ENCODE measurements at places on chromosomes 16 and 17.

DNA sequence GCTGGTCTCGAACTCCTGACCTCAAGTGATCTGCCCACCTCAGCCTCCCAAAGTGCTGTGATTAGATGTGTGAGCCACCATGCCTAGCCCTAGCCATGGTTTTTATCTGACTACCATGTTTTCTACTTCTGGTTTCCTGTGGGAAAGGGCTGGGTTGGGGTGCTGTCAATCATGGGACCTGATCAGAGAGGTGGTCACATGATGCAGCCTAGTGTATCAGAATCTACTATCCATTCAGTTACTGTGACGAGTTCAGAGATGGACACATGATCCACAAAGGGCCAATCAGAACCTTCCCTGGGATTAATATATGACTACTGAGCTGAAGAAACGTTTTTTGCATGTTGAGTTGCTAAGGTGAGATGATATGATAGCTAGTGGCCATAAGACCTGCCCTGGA, 59.1 kb downstream of the ABCC6 start:
- DNase-seq, result no peak

DNA sequence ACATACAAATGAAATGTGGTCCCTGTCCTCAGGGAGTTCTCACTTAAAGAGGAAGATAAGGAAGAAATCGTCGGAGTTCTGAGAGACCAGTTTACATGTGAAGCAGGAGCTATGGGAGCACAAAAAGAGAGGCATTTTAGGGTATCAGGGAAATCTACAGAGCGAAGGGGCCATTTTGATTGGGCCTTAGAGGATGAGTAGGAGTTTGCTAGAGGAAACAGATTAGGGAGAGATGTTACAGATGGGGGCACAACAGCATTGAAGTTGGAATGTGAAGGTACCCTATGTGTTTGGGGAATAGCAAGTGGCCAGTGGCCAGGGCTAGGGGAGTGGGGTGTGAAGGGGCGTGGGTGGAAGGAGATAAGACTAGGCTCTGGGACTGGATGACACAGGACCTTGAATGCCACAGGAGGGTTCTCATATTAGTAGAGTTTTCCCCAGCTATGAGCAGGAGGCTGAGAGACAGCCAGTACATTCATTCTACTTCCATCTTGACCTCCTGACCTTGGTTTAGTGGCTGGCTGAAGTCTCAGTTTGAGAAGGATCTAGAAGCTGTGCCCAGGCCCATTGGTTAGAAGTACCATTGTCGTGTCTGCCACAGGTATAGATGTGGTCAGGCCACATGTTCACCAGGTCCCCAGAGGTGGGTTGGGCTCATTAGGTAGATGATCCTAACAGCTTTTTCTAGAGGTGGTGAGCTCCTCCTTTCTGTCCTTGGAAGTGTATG, 34.8 kb downstream of the CPNE2 start:
- DNase-seq, result no peak

GRCh38 chr17:80259457-80260068, 1.1 kb upstream of the RNF213 start:
- no peak for DNase-seq

- no peak for DNase-seq
These were observed 86.4 kb downstream of the CBLN1 start for GRCh38 chr16:49195237-49195548.

DNA sequence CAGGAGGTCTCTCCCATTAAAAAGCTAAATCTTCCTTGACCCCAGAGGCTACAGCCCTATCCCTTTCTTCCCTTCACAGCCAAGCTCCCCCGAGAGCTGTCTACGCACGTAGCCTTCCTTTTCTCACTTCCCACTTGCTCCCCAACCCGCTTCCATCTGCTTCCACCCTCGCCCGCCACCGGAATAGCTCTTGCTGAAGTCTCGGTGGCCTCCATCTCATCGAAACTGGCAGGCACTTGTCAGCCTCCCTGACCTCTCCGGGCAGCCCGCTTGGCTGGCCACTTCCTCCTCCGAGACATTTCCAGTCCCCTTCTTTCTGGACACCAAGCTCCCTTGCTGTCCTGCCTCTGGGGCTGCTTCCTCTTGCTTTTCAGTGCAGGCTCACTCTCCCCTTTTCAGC, 10.7 kb upstream of the EPOP start:
- DNase-seq, result no peak

DNA sequence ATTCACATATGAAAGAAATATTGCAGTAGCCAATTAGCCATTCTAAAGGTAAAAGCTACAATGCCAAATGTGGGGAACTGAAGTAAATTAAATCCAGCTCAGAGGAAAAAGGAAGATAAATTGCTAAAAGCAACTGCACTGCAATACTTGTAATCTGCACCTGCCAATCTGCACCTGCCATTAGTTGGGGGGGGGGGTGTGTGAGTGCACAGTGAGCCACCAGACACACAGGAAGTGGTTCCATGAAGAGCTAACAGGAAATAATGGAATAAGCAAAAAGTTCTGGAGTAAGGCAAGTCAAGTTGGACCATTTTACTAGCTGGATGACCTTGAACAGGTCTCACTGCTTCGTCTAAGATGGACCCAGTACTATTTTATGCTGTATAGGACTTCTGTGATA, 191.8 kb downstream of the PARN start:
- DNase-seq, result no peak

DNA sequence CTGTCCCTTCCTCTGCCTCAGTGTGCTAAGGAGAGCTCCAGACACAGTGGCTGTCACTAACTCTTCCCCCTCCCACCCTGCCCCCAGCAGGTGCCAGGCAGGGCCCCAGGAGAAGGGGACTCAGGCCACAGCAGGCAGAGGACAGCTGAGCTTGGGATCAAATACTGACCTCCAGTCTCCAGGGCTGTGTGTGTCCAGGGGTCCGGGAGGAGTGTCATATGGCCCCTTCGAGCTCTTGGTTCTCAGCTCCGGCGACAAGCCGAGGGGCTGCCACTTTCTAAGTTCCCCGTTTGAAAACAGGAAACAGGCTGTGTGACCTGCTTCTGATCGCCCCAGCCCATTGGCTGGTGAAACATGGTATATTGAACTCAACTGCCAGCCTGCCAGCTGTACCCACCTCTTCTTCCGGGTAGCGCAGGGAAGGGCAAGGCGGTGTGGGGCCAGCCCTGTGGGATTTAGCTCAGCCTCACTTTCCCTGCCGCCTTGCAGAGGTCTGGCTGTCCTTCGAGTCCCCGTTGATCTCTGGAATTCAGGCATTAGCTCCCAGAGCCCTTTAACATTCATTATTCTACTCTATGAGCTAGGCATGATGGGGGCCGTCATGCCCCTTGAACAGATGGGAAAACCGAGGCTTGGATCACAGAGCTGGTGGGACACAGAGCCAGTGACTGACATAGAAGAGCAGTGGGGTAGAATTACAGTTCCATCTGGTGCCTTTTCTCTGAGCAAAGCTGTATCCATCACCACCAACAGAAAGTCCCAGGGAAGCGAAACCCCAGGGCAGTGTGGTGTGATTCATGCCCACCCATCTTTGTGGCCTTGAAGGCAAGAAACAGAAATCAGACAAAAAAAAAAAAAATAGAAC, at the start of gene SNX20:
Gene SNX20, minus strand, starts transcription at position 292 of the 865 bp plus-strand sequence. CDS start 3,786 bp downstream, outside the sequence.
- DNase-seq, result no peak

DNA sequence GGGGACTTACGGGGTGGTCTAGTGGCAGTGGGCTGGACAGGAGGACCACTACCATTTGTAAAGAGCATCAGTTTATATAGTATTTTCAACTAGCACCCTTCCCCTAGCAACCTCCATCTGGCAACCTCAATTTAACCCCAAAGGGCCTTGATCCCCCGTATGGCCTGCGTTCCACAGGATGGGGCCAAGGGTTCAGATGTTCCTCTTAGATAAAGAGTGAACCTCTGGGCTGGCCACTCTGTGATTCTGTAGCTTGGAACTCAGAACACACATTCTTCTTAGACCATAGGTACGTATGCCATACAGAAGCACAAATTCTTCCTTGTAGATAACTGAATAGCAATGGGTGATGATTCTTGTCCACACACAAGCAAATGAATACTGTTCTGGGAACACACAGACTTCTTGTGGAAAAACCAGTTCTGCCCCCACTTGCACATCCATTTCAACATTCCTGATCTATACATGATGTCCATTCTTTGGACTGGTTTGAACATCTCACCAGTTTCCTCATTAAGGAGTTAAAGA, 1.9 kb upstream of the GGA2 start:
- DNase-seq, result no peak

GRCh38 chr17:18964018-18964351, 12.0 kb downstream of the SLC5A10 start:
- DNase-seq, result no peak

DNA sequence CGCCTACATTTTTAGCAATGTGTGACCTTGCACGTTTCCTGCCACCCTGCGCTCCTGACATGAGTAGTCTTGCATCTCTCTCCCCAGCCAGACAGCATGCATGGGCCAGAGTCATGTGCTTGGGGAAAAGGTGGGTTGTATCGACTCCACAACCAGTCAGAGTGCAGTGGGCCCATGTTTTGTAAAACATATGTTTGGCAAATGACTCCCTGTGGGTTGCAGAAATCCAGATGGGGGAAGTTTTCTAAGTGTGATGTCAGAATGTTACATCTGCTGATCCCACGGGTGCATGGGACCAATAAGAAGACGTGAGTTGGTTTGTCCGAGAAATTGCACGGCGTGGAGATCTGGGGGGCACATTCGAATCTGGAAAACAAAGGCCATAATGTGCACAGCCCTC, 147.1 kb downstream of the FOXL1 start:
- DNase-seq, result no peak

- DNase-seq, result no peak
These were observed 17.1 kb upstream of the TNS4 start for GRCh38 chr17:40518401-40519088.

DNA sequence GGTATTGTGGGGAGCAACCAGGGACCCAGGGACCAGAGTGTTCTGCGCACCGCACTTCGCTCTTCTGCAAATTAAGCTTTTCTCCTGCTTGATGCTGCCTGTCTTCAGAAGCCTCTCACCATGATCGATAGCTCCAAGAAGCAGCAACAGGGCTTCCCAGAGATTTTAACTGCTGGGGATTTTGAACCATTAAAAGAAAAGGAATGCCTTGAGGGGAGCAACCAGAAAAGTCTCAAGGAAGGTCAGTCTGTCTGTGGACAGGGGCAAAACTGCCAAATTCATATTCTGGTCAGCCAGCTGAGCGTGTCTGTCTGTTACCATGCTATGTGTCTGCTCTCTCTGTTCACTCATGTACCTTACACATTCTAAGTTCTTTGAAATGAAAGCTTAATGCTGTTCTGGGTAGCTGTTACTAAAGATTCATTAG, 115.7 kb downstream of the MRTFB start:
- peak; percentile 25 for DNase-seq

GRCh38 chr16:67277999-67278772, 1.1 kb upstream of the PLEKHG4 start:
- DNase-seq, result no peak

- no peak for DNase-seq
These were observed 23.7 kb downstream of the FAM20A start for GRCh38 chr17:68577497-68577821.

DNA sequence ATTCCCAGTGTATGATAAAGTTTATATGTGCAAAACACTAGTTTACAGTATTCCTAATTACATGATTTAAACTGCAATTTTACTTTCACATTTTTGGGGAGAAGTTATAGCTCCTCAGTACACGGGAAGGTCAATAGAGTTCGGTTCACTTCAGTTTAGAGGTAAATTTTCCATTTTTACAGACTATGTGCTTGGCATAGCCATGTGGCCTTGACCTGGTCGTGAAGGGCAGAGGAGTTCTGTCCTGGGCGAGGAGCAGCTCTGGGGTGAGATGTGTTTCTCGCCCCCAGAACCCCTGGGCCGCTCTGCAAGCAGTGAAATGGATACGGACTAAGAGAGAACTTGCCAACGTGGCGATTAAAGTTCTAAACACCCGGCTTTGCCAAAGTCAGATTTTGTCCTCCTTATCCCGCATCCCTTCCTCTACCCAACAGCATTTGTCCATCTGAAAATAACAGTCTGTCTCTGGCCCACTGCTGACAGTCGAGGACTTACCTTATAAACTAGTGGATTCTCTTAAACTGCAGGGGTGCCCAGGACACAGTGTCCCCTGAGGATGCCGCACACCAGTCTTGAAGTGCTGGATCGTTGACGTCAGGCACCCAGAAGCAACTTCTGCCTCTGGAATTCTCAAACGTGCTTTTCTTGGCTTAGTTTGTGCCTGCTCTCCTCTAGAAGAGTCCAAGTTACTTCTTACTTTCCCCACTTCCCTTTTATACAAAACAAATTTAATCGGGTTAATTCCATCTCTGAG, 1.5 kb upstream of the SIAH1 start:
- no peak for DNase-seq

DNA sequence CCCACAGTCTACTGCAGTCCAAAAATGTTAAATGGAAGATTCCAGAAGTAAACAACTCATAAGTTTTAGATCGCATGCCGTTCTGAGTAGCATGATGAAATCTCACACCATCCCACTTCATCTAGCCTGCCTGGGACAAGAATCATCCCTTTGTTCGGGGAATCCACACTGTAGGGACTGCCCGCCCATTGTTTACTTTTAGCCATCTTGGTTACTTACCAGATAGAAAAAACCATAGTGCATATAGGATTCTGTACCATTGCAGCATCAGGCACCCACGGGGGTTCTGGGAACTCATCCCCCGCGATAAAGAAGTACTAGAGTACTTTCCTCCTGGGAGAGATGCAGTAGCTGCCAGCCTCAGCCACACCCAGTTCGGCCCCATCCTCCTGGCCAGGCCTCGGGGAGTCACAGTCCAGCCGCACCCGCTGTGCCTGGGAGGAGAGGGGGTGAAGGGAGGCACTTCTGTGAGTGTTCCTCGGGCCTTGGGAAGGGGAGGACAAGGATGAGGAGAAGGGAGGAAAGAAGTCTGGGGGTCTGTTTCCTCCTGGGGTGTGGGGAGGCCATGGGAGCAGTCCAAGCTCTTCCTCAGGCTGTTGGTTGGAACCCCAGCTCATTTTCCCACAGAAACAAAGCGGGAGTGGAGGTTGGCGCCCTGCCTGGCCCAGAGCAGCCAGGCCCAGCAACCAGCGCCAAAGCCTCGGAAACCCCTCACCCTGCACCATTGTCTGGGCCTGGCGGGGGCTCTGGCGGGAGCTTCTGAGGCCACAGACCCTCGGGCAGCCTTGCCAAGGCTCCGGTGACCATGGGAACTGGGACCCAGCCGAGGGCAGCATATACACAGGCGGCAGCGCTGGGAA, 8.9 kb downstream of the TRIM47 start:
- DNase-seq, result no peak
